ENCODE measurements at places on chromosomes 1 and 21.

GRCh38 chr1:205440476-205441317, 15.1 kb downstream of the BLACAT1 start:
- peak; percentile 42 for DNase-seq

GRCh38 chr1:46410156-46411009, 16.3 kb downstream of the FAAH start:
- DNase-seq = no peak

GRCh38 chr1:70286453-70286852, 65.3 kb downstream of the SRSF11 start:
- DNase-seq = no peak

GRCh38 chr1:243320224-243320623, 64.4 kb downstream of the SDCCAG8 start:
- no peak for DNase-seq

GRCh38 chr1:175237389-175237788, 44.8 kb upstream of the KIAA0040 start:
- DNase-seq = no peak

DNA sequence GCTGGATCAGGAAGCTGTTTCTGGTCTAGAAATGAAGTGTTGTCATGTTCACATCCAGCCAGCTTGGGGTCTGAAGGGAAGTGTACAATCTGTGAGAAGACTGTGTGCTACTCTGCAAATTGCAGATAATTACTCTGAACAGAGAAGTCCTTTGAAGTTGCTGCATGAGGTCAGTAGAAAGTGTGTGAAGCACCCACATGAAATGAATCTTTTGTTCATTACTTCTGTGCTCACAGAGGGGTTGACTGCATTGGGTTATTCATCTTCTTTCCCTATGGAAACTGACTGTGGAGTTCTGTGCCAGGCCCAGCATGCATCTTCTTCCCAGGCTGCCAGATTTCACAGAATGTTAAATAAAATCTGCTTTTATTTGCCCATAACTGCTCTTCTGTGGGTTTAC, 47.1 kb downstream of the CTH start:
- no peak for DNase-seq

GRCh38 chr1:118124064-118124463, 61.0 kb downstream of the SPAG17 start:
- DNase-seq = no peak

DNA sequence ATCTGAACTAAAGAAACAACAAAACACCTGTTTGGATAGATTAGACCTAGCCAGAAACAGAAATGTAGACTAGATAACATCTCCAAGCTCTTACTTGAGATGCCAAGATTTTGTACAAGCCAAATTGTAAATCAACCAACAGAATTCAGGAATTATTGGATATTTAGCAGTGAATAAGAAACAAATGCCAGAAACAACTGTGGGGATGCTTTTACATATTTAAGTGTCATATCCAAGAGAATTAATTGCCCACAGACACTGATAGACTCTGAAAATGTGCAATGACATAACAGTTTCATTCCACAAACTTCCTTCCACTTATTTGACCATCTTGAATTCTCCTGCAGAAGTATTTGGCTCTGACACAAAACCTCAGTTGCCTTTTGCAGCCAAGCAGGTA, 92.3 kb downstream of the SGIP1 start:
- DNase-seq = no peak

- DNase-seq = no peak
These were observed 850.0 kb downstream of the LTN1 start for GRCh38 chr21:28142697-28143096.

DNA sequence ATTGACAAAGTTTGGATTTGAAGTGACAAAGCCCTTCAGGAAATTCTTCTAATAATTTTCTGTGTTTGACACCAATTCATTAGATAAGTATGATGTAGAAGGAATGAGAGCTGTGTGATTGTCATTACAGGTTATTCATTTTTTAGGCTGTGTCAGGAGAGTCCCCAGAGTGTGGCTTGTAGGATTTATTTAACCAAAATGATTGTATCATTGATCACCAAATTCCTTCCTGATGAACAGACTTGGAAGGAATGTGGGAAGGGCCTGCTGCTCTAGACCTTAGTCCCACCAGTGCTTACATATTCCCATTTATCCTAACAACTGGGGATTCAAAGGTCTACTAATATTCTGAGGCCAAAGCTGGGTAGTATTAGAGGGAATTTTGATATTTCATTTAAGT, 383.3 kb upstream of the KAZN start:
- no peak for DNase-seq

DNA sequence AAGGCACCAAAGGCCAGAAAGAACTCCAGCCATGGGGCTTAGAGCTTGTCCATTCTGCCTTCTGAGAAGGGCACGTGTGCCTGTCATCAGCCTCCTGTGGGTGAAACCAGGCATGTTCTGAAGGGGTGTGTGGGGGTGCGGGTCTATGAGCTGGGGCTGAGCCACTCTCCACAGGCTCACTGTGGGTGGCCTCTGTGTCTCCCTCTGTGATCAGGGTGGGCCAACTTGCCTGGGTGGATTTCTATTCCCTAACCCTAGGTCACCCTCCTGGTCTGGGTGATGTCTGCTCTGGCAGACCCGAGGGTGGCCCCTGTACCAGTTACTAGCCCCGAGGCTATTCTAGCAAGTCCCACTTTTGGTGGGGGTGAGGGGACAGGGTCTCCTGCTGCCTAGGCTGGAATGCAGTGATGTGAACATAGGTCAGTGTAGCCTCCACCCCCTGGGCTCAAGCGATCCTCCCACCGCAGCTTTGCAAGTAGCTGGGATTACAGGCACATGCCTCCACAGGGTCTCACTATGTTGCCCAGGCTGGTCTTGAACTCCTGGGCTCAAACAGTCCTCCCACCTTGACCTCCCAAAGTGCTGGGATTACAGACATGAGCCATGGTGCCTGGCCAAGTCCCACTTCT, 94.4 kb downstream of the TRIM11 start:
- no peak for DNase-seq

GRCh38 chr1:203796236-203796605, 798 bp downstream of the ZBED6 start:
- DNase-seq = peak; percentile 7

DNA sequence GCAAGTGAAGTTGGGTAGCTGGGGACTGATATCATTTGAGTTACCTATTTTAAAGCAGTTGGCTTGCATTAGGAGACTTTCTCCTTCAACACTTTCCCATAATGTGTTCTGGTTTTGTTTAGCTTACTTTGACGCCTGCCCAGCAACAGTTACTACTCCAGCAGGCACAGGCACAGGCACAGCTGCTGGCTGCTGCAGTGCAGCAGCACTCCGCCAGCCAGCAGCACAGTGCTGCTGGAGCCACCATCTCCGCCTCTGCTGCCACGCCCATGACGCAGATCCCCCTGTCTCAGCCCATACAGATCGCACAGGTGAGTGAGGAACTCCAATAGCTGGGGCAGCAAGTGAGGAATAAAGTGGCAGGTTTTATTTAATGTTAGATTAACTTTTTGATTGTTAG, 144.3 kb downstream of the CD247 start:
- no peak for DNase-seq

- DNase-seq = no peak
These were observed 13.0 kb upstream of the RCAN3 start for GRCh38 chr1:24489674-24490073.

GRCh38 chr1:247089616-247090375, 11.2 kb upstream of the ZNF670 start:
- no peak for DNase-seq

GRCh38 chr1:58220836-58221472, 325.6 kb downstream of the OMA1 start:
- DNase-seq = no peak

GRCh38 chr1:228039006-228039903, 32.5 kb downstream of the WNT3A start:
- no peak for DNase-seq

DNA sequence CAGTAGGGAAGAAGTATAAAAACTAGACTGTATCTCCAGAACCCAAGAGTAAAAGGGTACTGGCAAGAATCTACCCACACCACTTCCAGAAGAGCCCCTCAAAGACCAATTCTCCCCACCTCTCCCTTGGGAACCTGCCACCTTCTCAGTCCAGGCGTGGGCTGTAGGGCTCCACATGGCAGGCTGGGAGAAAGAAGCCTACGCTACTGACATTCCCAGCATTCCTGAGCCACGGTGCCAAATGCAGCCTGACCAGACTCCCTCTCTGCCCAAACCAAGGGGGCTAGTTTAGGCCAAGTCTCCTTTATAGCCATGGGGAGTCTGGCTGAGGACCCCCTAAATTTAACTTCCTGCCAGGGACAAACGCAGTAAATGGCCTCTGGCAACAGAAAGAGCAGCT, 2.0 kb downstream of the UBE2Q1 start:
- no peak for DNase-seq

- DNase-seq = peak; percentile 47
These were observed 572 bp upstream of the SRSF10 start for GRCh38 chr1:23980728-23981070.

GRCh38 chr1:207698822-207699483, 52.9 kb upstream of the CD46 start:
- DNase-seq = peak; percentile 35

DNA sequence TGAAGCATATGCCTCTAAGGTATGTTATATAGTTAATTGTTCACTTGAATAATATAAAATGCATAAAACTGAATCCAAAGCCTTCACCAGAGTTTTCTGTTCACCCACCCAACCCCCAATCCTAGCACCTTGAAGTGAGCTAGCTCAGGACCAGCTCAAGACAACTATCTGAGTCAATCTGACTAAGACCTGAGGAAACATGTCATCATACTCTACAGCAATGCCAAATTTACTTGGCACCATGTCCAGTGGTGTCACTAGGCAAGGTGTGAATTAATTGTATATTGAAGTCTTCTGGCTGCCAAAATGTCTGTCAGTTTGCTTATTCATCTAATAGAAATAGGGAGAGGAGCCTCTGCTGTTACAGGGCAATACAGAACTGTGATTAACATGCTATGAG, 3.8 kb downstream of the DNASE2B start:
- DNase-seq = no peak

GRCh38 chr1:19068639-19069276, 112.3 kb upstream of the IFFO2 start:
- no peak for DNase-seq

- DNase-seq = no peak
These were observed 4.9 kb downstream of the WNT9A start for GRCh38 chr1:227942716-227943261.

DNA sequence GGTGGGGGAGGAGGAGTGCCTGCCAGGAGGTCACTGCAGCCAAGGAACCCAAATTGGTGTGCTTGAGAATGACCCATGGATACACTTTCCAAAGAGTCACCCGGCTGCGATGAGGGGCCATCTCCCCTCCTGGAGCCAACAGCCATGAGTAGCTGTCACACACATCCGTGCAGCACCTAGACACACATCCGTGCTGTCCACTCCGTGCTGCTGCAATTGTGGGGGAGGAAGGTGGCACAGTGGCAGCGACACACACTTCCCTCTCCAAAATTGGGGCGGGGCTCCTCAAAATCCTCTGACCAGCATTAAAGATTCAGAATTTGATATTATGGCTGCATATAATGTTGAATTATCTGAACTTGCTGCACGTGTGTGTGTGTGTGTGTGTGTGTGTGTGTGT, 15.8 kb downstream of the TP73 start:
- no peak for DNase-seq

- DNase-seq = no peak
These were observed 1369.1 kb upstream of the ADGRL4 start for GRCh38 chr1:80375662-80376061.

DNA sequence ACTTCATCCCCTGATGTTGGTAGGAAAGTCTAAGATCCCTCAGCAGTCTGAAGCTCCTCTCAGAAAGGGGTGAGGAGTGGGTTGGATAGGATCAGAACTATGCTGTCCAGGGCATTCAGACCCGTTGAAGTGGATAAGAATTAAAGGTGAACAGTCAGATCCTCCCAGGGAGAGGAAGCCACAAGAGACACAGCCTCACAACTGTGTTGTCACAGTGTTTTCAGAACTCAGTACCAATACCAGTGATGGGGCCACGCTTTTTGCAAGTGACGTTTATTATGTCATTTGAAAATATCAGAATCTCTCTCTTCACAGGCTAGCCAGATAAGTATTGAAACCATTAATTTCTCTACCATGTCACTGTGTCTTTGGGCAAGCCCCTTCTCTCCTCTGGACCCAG, 15.4 kb upstream of the EPS15 start:
- no peak for DNase-seq

DNA sequence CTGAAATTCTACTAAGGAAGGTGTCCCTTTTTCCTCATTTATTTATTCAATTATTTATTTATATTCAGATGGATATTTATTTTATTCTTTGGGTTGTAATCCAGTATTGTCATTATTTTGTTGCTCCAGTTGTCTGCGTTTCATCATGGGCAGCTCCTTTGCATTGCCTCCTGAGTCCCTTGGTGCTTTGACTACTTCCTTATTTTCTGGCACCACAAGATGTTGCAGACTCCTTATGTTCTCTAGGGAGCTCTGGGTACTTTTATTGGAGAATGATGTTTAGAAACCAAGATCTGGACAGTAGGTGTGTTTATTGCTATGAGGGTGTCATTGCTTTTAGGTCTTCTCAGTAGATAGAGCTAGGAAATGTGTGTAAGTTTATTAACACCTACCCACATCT, 59.9 kb upstream of the ERRFI1 start:
- DNase-seq = no peak

GRCh38 chr1:89633800-89634625, 1.1 kb downstream of the LRRC8C start:
- DNase-seq = no peak

DNA sequence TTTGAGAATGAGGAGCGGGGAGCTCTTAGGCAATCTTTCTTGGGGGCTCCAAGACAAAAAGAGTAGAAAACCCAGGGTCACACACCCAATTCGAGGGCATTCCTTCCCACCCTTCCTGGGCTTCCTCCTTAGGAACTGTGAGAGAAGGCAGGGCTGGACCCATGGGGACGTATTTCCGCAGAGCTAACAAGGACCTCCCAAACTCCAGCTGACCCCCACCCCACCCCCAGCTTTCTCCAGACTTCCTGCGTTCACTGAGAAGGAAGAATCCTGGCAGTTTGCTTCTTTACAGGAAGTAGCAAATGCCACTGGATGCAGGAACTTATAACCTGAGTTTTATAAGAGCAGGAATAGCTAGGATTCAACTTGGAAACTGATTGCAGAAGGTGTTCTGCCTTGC, 2.7 kb upstream of the LHX9 start:
- no peak for DNase-seq

GRCh38 chr21:34501716-34502115, 10.3 kb downstream of the KCNE1 start:
- no peak for DNase-seq
